ENCODE measurements at places on chromosomes 3 and 15.

GRCh38 chr3:63609834-63610233, 42.6 kb upstream of the SNTN start:
- no peak for DNase-seq

DNA sequence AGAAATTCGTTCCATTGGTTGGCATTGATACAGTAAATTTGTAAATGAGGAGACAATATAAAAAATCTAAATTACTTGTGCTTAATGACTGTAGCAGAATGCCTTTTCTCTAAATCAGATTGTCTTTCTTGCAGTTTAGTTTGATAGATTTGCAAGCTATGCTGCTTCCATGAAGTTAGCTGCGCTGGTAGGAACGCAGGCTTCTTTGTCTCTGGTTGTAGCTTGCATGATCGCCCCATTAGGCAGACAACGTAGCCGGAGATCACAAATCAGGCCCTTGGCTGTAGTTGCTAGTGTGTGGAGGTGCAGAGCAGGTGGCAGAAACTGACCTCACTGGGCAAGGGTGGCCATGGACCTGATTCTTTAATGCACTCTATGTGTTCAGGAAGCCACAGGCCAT, 6.1 kb downstream of the ZIC1 start:
- no peak for DNase-seq

DNA sequence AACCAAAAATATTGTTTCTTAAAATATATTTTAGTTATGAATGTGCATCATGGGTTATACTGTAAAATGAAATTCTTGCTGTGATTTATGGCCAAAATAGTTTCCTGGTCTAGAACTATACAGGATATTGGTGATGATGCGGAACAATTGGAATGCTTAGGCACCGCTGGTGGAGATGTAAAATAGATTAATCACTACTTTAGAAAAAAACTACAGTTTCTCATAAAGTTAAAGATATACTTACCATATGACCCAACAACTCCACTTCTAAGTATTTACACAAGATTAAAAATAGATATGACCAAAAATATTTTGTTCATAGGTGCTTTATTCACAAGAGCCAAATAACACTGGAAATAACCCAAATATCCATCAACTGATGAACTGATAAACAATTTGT, 126.7 kb downstream of the TUSC7 start:
- no peak for DNase-seq

GRCh38 chr3:185311991-185312390, 50.9 kb upstream of the MAP3K13 start:
- no peak for DNase-seq

GRCh38 chr15:91133511-91133910, 33.5 kb downstream of the SV2B start:
- DNase-seq: no peak

DNA sequence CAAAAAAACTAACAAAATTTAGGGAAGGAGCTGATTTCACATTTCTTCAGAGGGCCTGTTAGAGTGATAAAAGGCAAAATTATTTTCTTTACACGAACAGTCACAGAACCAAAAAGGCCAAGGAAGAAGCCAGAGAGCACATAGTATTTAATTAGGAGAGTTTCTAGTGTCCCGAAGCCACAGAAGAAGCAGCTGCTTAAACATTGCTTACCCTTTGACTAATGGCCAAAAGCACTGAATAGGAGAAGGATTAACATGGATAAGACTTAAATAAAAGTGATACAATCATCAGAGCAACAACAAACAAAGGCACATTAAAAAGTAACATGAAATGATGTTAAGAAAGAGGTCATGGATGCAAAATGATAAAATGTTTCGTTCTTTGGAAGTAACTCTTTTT, 98.6 kb downstream of the CHL1 start:
- no peak for DNase-seq

All from activated CD4-positive, alpha-beta T cell treated with anti-CD3 and anti-CD28 coated beads, Interleukin-2, Interleukin-4, amounts not matched to agents 100 ng/mL and 50 ng/mL, durations not matched to agents 16 hours and 8 hours (primary cell).